Fibroblast of villous mesenchyme (primary cell): ENCODE measurements at places on chromosomes 2 and 18. TPM values are rescaled to one million over a fixed set of nuclear protein-coding genes. Genes with fewer than 3 reads are reported as not detected.

CLEC4F gene
- total RNA-seq, result not detected in 2 replicates

AQP12A gene
- not detected in 2 replicates for total RNA-seq

ALPG gene
- total RNA-seq, result not detected in 2 replicates

ASPRV1 gene
- total RNA-seq, result under 0.01 and 0.43 TPM in 2 replicates

CASP8 gene
- total RNA-seq, result 14.2 and 22.0 TPM in 2 replicates

FIGN gene
- total RNA-seq, result 1.6 and 3.5 TPM in 2 replicates

PLGLB1 gene
- total RNA-seq, result 0.32 and 3.0 TPM in 2 replicates

FRZB gene
- 0.32 and 0.43 TPM in 2 replicates for total RNA-seq

GALNT13 gene
- 1.7 and 1.9 TPM in 2 replicates for total RNA-seq

SCN2A gene
- total RNA-seq, result 2.3 and 11.7 TPM in 2 replicates

KCNG2 gene
- under 0.01 and 0.64 TPM in 2 replicates for total RNA-seq

ACVR2A gene
- 13.2 and 25.9 TPM in 2 replicates for total RNA-seq
